Aorta (tissue), 5 donors: ENCODE measurements at places on chromosomes 12 and 14. TPM values are rescaled to one million over a fixed set of nuclear protein-coding genes. Genes with fewer than 3 reads are reported as not detected.

DNA sequence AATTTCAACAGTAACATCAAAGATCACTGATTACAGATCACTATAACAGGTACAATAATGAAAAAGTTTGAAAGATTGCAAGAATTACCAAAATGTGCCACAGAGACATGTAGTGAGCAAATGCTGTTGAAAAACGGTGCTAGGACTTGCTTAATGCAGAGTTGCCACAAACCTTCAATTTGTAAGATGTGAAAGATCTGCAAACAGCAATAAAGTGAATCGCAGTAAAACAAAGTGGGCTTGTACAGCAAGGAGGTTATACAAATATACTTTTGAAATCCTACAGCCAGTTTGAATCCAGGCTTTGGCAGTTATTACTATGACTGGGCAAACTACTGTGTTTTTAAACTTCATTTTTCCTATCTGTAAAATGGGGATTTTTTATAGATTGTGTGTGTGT is 1.0 kb upstream of the PLEKHA5 start:
- DNase-seq, result no peak

- no peak for DNase-seq
Measured at GRCh38 chr12:143964-144649, 69.8 kb downstream of the SLC6A12 start.

ARMH4 gene
- total RNA-seq, result 8.4 TPM

ANKRD9 gene
- 15.0 TPM for total RNA-seq

OTX2 gene
- not detected for total RNA-seq

FOXG1 gene
- not detected for total RNA-seq

SLC6A15 gene
- 0.55 TPM for total RNA-seq

DNA sequence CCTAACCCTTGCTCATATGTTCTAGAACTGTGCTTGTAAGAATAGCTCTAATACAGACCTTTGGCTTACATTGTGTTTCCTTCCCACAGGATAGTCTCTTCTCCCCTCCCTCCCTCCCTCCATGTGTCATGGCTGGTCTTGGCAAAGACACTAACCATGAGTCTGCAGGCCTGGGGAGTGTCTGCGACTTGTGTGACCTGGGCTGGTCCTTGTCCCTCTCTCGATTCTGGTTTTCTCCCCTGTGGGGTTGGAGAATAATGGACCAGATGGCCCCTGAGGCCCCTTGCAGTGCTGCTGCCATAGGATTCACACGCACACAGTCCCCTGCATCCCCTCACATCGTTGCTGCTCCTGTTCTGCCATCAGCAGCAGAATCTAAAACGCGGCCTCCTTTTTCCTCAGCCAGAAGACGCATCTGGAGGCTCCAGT is 30.3 kb downstream of the DEGS2 start:
- no peak for DNase-seq

DNA sequence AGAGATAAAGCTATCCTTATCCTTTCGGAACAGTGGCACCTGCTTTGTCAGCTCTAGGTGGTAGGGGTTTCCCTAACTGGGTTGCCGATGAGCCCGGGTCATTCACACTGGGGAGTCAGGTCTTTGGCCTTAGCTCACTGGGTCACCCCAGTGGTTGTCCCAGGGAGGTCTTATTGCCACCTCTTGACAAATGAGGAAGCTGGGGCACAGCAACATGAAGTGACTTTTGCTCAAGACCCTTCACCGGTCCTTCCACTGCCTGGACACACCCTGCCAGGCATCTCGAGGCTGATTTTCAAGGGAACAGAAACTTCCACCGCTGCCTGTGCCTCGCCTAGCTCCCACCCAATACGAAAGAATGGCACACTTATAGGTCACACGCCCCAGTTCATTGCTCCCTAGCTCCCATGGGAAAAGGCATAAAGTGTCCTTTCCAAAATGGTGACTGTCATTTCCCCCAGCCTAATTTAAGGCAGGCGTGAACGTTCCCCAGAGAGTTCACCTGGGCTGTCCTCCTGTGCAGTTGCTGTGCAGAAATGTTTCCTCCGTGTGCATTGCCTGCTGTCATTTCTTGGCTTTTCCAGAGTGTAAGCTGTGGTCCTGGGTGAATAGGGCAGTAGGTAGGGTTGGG is 156.1 kb upstream of the CCND2 start:
- DNase-seq, result no peak

RERG gene
- total RNA-seq, result 77.3 TPM

TAS2R8 gene
- total RNA-seq, result not detected

DNA sequence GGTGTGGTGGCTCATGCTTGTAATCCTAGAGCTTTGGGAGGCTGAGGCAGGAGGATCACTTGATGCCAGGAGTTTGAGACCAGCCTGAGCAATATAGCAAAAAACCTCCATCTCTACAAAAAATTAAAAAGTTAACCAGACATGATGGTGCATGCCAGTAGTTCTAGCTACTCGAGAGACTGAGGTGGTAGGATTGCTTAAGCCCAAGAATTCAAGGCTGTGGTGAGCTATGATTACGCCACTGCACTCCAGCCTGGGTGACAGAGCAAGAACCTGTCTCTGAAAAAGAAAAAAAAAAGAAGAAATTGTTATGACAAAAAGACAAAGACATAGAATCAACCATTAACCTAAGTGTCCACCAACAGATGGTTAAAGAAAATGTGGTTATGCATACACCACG is 2.1 kb upstream of the ATP23 start:
- no peak for DNase-seq

DNA sequence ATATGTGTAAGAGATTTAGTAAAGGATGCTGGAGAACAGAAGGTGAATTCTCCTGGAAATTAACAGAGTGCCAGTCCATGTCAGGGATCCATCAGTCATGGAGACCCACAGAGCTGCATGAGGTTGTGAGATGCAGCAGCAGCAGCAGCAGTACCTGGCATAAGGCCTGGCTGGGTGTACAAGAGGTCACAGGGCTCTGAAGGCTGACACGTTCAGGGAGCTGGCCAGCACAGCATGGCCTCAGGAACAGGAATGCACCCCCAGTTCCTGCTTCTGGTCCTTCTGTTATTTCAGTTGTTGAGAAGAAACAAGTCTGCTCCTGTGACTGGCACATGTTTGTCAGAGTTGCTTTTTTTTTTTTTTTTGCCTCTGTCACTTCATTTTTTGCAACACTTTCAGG is 210.8 kb downstream of the CNTN1 start:
- DNase-seq, result no peak

IL26 gene
- total RNA-seq, result not detected

ASCL1 gene
- not detected for total RNA-seq

- no peak for DNase-seq
Measured at GRCh38 chr12:69338936-69339335, 9.2 kb upstream of the LYZ start.

GSG1 gene
- total RNA-seq, result not detected

CLEC14A gene
- total RNA-seq, result 56.0 TPM

DNA sequence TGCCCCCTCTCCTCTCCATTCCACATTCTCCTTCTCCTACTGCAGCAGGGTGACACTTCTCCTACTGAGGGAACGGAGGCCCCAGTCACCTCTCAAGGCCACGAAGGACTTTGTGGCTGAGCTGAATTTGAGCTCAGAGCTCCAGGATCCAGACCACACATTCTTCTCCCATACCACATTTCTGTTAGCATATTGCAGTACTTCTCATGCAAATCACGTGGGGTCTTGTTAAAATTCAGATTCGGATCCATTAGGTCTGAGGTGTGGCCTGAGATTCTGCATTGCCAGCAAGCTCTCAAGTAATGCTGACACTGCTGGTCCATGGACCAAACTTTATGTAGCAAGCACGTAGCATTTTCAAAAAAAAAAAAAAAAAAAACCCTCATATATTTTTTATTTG is 9.6 kb upstream of the IFI27L2 start:
- no peak for DNase-seq

DNA sequence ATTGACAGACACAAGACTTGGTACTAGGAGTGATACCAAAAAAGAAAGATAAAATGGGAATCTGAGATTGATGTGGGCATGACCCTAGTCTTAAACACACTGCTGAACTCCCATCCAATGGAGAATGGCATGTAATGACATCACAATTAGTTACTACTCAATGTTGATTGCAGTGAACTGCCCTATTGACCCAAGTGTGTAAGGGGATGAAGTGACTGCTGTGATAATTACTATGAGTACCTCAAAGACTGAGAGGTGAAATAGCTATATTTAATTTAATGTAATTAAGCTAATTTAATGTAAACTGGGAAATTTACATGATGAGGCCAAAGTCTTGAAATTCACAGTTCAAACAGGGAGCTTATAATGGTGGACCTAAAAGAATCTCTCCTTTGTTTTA is at the start of gene ADAM20:
Gene ADAM20, minus strand, starts transcription at position 101 of the 400 bp plus-strand sequence. CDS start 10,247 bp downstream, outside the sequence.
- no peak for DNase-seq

GRCh38 chr12:61563665-61564450 is 696.3 kb upstream of the USP15 start:
- DNase-seq, result no peak

TTC6 gene
- total RNA-seq, result not detected

DNA sequence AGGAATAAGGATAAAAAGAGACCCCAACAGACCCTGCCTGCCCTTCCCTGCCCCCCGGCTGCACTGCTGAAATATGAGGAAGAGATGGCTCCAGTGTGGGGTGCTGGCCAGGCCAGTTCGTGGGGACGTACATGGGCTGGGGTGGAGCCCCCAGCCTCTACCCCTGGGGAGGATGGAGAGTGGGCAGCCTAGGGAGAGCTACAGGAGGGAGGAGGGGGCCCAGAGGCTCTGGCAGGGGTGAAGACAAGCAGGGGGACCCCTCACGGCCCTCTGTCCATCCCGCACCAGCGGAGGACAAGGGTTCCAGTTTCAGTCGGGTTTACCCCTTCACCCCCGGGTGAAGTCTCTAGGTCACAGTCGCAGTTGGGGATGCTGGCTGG is 11.0 kb upstream of the RPLP0 start:
- no peak for DNase-seq

FAM181A gene
- total RNA-seq, result not detected

RD3L gene
- not detected for total RNA-seq

BDKRB1 gene
- total RNA-seq, result 2.8 TPM

DNA sequence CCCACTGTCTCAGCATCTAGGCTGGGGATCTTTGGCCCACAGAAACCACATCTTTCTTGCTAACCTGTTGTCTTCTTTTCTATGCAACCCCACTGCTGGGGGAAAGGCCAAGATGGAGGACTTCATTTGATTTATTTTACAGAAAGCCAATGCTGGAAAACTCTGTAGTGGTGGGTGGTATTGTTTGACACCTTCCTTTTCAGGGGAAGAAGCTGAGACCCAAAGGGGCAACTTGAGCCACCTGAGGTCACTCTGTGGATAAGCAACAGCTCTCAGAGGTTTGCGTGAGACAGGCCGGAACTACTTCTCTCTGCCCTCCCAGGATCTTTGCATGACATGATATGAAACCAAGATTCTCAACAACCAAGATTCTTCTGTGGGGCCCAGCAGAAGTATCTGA is 645.2 kb downstream of the VRK1 start:
- DNase-seq, result no peak

DNA sequence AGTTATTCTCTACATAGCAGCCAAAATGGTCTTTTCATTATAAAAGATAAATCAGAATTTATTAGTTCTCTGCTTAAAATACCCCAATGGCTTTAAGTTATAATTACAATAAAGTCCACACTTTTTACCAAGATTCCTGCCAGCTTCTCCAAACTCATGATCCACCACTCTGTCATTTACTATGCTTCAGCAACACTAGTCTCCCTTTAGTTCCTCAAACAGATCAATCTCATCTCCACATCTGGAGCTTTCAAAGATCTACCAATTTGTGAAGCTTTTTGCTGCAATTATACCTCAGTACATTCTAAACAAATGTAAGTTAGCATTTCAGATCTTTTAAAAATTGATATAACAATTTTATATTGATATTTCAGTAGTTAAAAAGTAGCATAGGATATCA is 24.9 kb downstream of the CATSPERB start:
- DNase-seq, result no peak

DNA sequence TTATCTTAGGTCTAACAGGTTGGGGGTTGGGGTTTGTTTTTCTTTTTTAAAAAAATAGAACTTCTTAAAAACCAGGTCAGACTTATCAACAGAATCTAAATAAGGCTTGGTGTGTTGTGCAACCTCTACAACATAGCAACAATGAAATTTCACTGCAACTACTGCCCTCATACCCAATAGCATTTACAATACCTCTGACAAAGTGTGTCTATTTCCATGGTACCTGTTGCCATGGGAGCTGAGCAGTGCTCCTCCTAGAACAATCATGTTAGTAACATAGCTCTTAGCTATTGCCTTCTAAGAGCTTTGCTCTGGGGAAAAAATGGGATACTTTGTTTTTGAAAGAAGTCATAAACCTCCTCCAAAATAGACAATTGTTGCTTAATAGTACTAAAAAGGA is 103.3 kb upstream of the CCDC175 start:
- no peak for DNase-seq

SCNN1A gene
- 2.4 TPM for total RNA-seq

GPR162 gene
- 4.4 TPM for total RNA-seq

DNA sequence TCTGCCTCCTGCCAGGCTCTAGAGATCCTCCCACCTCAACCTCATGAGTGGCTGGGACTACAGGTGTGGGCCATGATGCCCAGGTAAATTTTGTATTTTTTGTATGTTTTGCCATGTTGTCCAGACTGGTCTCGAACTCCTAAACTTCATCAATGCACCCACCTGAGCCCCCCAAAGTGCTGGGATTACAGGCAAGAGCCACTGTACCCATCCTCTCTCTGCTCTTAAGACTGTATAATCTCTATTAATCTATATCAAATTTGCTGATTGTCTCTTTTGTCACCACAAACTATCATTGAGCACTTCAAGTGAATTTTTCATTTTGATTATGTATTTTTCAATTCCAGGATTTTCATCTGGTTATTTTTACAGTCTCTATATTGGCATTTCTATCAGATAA is 440.3 kb downstream of the NOVA1 start:
- no peak for DNase-seq

- DNase-seq, result no peak
Measured at GRCh38 chr12:48424644-48425043, 47.7 kb upstream of the ANP32D start.

GRCh38 chr14:104800771-104801519 is at the start of gene ZBTB42:
Gene ZBTB42 (plus strand): TSS chr14:104801101. CDS start chr14:104801198, 97 bp downstream.
- DNase-seq, result peak; percentile 75
